ENCODE measurements at places on chromosomes 4 and X.

- DNase-seq, result no peak
Observed at GRCh38 chr4:179624768-179625181, 2182.5 kb upstream of the AGA start.

- DNase-seq, result no peak
Observed at GRCh38 chrX:133305348-133305747, 87.2 kb upstream of the TFDP3 start.

DNA sequence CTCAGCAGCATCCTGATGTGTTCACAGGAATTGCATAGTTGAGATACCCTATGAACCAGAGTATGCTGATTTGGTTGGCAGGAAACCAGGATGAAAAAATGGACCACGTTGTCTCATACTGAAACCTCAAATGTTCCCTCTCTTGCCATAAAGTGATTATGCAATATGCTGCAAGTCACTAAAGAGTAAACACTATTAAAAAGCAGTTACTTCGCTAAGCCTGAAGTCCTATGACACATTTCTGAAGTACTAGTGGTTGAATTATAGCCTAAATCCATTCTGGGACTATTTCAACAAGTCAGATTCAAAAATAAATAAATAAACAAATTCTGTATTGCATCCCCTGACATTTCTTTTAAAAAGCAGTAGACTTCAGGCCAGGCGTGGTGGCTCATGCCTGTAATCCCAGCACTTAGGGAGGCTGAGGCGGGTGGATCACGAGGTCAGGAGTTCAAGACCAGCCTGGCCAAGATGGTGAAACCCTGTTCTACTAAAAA lies 106.0 kb upstream of the NAP1L5 start:
- no peak for DNase-seq

DNA sequence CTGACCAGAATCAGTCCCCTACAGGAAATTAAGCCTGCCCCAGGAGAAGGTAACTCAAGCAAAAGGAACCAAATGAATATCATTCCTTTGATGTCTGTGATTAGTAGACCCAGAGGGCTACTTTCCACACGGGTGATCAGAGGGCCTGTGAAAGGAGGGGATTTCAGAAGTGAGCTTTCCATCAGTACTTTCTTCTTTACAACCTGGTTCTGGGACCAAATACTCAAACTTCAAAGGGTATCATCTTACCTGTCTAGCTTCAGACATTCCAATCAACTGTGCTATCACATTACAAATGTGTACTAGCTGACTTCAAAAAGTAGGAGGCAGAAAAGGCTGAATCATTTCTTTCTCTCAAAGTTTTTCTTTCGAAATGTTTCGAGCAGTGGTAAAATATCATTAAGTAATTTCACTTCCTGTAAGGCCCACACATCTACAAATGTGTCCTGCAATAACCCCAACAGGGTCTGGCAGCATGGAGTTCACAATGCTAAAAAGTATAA lies 23.9 kb downstream of the ACSL4 start:
- DNase-seq, result no peak

GRCh38 chr4:48491514-48492176 lies 1.6 kb downstream of the ZAR1 start:
- DNase-seq, result no peak

DNA sequence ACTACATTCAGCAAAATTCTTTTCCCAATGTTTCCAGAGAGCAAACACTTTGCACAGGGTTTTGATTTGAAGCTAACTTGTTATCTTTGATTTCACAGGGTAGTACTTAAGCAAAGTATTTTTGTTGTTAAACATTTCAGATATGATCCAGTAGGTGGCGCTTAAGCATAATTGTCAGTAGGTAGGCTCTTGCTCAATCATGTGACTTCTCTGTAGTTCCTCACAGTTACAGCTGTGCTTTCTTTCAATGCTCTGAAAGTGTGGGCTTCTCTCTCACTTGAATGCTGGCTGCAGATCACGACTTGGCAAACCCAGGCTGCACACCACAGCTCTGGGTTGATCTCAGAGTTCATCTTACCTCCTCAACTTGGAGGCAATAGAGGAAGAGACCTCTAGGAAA lies 1016.5 kb downstream of the SH3BGRL start:
- no peak for DNase-seq

DNA sequence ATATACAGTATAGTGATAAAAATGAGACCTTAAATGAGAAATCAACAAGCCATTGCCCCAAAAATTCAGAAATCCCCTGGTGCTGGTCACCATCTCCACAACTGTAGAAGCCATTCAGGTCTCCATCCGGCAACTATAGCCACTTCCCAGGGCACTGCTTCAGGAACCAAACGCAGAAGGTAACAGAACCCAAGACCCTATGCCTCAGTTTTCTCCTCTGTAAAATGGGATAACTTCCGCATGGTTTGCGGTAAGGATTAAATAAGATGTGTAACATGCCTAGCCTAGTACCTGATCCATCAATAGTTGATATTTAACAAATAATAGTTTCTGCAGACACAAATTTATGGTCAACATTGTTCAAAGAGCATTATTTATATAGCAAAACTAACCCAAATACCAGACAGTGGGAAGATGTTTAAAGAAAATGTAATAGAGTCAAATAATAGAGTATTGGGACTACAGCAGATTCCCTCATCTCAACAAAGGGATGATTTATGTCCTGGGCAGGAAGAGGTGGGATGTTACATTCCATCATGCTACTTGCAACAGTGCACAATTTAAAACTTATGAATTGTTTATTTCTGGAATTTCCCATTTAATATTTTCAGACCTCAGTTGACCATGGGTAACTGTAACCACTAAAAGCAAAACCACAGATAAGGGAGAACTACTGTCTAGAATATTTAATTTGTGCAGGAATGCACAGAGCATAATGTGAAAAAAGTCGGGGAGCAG lies 30.0 kb downstream of the IRF2 start:
- no peak for DNase-seq

- no peak for DNase-seq
Observed at GRCh38 chrX:17859609-17860178, 1.4 kb downstream of the RAI2 start.

DNA sequence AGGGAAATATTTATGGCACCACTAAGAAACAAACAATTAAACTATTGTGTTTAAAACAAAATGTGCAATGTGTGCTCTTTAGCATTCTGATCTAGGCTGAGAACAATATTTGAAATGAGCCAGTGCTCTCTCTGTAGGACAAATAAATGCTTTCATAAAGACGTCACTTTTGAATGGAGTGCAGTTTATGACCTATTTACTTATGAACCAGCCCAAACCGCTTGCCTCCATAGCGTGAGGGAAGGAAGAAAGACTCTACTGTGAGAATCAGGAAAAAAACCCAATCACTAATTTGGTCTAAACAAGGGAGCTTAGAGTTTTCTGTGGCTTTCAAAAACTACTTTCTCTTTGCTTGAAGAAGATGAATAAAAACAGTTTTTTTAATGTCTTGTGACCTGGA lies 39.4 kb downstream of the SAT1 start:
- DNase-seq, result no peak

GRCh38 chrX:120372667-120373370 lies 10.9 kb downstream of the ATP1B4 start:
- no peak for DNase-seq

GRCh38 chr4:153273751-153274150 lies 69.5 kb downstream of the TRIM2 start:
- DNase-seq, result no peak

DNA sequence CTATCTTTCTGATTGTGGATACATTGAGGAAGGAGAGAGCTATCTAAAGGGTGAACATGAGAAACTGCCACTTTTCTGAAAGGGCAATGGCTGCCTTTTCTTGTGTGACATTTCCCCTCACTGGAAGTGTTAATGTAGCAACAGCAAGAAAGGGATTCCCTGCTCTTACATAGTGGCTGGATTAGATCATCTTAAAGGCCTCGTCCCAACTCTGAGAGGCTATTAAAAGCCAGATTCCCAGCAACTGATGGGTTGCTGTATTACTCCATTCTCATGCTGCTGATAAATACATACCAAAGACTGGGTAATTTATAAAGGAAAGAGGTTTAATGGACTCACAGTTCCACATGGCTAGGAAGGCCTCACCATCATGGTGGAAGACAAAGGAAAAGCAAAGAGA lies 33.7 kb upstream of the ADH7 start:
- no peak for DNase-seq

DNA sequence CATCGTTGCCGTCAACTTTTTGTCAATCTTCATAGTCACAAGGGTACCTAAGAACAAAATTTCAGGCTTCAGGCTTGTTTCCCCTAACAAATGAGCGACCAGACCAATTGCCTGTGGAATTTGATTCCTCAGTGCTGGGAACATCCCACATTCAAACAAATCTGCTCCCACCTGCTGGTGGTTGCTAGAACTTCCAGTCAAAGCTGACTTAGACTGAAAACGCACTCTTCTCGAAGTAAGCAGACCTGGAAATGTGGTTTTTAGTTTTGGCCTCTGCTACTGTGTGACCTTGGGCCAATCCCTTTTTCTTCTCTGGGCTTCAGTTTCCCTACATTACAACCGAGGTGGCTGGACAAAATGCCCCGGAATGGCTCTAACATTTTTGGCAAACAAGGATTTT lies 1.8 kb upstream of the GABRQ start:
- no peak for DNase-seq

DNA sequence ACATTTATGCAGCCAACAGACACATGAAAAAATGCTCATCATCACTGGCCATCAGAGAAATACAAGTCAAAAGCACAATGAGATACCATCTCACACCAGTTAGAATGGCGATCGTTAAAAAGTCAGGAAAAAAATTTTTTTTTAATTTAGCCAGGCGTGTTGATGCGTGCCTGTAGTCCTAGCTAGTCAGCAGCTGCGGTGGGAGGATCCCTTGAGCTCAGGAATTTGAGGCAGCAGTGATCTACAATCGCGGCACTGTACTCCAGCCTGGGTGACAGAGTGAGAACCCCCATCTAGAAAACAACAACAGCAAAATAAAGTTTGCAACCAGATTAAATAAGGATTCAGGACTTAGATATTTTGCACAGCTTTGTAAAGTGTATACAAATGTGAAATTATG lies 65.7 kb upstream of the ALG13 start:
- no peak for DNase-seq

DNA sequence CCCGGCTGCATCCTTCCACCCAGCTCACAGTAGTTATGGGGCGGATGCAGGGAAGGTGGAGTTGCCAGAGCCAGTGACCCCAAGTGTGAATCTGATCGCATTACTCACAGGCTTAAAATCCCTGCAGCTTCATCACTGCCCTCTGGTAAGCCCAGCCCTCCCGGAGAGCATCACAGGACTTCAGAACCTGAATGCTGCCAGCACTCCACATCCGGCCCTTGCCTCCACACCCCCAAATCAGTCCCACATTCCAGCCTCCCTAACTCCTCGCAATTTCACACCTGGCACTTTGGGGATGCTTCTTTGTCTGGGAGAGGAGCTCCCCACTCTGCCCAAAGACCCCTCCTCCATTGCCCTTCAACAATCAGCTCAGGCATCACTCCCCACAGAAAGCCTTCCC lies 15.6 kb downstream of the RASL11B start:
- DNase-seq, result no peak

GRCh38 chr4:37970702-37971101 lies 10.5 kb downstream of the PTTG2 start:
- DNase-seq, result peak; percentile 10

GRCh38 chr4:37922328-37922727 lies 31.4 kb downstream of the TBC1D1 start:
- no peak for DNase-seq

- DNase-seq, result no peak
Observed at GRCh38 chr4:133596459-133596858, 447.4 kb downstream of the PCDH10 start.

DNA sequence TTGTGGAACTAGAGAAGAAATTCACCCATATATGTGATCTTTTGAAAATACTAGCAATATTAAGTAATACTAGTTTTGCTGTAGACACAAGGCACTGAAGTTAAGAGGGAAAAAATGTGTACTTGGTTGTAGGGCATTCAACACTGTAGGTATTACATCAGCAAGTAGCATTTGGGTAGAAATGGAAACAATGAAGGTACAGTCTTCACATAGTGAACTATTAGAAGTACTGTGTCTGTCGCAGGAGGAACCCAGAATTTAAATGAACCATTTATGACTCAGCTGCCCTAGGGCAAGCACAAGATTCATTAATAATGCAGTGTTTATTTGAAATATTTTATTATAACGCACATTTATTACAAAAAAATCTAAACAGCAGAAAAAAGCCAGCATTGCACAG lies 572.7 kb upstream of the TENM3 start:
- no peak for DNase-seq

GRCh38 chrX:17801431-17801830 lies 59.7 kb downstream of the RAI2 start:
- no peak for DNase-seq
